ENCODE measurements at places on chromosomes 13 and 19.

GRCh38 chr19:41626877-41627276, at the start of gene CEACAM4:
Gene CEACAM4 (minus strand): TSS chr19:41627074. CDS start chr19:41626963, 111 bp downstream.
- no peak for DNase-seq

DNA sequence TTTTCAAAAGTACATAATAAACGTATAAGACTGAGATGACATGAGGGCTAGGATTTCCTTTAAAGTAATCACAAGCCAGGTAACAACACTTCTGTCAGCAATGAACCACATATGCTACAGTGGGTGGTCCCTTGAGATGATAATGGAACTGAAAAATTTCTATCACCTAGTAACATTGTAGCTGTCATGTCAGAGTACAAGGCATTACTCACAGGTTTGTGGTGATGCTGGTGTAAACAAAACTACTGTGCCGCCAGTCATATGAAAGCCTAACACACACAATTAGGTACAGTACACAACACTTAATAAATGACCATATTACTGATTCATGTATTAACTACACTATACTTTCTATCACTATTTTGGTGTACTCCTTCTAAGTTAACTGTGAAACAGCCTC, 36.8 kb downstream of the MIPEP start:
- no peak for DNase-seq

DNA sequence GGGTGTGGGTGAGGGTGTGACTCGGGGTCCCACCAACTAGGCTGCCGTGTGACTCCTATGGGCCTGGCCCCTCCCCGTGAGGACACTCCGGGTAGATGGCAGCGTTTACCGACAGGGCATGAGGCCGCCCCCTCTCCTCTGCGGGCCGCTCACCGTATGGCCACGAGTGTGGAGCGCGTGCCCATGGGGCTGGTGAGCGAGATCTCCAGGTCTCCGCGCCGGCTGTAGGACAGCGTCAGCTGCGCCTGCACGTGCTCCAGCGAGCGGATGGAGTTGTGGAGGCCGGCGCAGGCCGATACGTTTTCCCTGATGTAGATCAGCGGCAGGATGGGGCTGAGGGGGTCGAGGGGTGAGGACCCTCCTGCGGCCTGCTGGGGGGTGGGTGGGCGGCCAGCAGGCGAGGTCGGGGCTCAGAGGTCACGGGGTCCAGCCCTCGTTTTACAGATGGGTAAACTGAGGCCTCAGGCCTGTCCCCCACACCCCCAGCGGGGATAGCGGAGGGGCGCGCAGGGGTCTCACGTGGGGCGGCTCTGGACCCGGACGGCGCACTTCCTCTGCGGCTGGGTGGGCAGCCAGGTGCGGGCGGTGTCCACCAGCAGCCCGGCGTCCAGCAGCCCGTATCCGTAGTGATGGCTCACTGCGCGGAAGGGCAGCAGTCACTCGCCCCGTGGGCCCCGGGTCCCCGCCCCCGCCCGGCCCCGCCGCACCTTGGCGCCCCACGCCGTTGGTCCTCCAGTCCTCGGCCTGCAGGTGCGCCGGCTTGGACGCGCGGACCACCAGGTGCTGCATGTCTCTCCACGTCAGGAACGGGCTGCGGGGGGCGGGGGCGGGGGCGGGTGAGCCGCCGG, 4.3 kb upstream of the C19orf25 start:
- DNase-seq: no peak

GRCh38 chr13:23847497-23847896, 41.7 kb downstream of the MIPEP start:
- DNase-seq: no peak

DNA sequence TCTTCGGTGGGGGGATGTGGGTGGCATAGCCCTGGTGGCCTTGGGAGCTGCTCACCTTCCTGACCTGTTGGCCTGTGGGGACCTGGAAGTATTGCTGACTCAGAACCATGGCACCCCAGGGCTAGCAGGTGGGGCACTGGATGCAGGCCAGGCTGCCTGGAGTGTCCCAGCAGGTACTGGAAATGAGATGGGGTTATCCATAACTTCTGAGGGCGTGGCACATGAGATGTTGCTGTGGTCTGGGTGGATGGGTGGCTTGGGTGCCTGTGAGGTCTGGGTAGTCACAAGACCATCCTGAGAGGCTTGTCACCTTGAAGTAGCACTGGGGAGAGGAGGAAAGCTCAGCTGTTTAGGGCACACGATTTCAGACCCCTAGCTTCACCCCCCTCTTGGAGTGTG, 636 bp upstream of the RNF225 start:
- DNase-seq: no peak

Data from stimulated activated CD4-positive, alpha-beta T cell treated with anti-CD3 and anti-CD28 coated beads, TNF-alpha, amount 100 ng/mL, for 1 hour (primary cell).